ENCODE measurements at places on chromosomes 11 and 22. TPM values are rescaled to one million over a fixed set of nuclear protein-coding genes. Genes with fewer than 3 reads are reported as not detected.

PICALM gene
- total RNA-seq: 91.1 TPM

NCF4 gene
- 7.3 TPM for total RNA-seq

ST14 gene
- total RNA-seq: 0.06 TPM

RIMBP3C gene
- total RNA-seq: not detected

SEZ6L gene
- total RNA-seq: not detected

OR4C15 gene
- total RNA-seq: not detected

Data from activated CD8-positive, alpha-beta memory T cell treated with anti-CD3 and anti-CD28 coated beads for 36 hours (primary cell).